Tibial artery (tissue), 4 donors: ENCODE measurements at places on chromosomes 2 and 18.

DNA sequence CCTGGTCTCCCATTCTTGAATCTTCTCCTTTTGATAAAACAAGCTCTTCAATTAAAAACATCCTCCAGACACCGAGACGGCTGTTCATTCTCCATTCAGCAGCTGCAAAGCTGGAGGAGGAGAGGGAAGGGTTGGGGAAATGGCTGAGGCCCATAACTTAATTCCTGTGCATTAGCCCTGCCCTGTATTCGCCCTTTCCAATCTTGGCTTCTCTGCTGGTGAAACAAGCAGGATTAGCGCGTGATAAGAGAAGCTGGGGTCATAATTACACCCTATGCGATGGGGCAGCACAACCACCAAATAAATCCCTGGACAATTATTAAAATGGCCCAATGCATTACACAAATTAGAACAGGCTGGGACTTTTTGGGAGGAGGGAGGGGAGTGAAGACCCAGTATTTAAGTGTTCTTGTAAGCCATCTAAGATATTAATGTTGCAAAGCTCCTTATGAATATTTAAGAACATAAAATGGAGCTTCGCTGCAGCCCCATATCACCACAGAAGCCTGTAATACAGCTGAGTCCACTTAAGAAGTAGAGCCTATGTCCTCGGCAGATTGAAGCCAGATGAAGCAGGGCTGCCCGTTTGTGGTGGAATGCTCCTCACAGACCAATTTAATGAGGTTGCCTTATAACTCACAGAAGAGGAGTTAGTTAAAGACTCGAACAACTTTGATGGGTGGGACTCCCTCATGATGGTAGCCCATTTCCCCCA is 176.6 kb upstream of the SKOR2 start:
- no peak for DNase-seq

- no peak for DNase-seq
Observed at GRCh38 chr2:148201075-148202004, 180.4 kb downstream of the MBD5 start.

- no peak for DNase-seq
Observed at GRCh38 chr18:63997606-63998005, 27.7 kb downstream of the SERPINB8 start.

DNA sequence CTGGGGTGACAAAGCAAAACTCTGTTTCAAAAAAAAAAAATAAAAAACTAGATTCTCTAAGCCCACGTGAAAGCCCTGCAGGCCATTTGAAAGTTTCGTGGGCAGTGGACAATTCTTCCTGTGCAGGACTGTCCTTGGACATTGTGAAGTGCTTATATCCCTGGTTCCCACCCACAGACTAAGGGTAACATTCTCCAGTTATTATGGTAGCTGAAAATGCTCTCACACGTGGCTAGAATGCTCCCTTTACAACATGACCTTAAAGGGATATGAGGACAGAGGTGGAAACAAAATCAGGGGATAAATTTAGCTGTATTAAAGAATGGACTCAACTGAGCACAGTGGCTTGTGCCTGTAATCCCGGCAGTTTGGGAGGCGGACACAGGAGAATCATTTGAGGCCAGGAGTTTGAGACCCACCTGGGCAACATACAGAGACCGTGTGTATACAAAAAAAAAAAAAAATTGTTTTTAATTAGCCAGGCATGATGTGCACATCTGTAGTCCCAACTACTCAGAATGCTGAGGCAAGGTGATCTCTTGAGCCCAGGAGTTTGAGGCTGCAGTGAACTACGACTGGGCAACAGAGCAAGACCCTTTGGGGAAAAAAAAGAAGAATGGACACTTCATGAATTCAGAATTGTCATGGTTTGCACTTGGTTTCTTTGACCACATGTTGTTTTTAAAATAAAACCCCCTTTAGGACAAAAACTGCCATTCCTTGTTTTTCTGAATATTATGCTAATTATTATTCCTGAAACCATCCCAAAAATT is 167.9 kb downstream of the MGAT5 start:
- DNase-seq: no peak
